ENCODE measurements at places on chromosomes 2 and 18.

DNA sequence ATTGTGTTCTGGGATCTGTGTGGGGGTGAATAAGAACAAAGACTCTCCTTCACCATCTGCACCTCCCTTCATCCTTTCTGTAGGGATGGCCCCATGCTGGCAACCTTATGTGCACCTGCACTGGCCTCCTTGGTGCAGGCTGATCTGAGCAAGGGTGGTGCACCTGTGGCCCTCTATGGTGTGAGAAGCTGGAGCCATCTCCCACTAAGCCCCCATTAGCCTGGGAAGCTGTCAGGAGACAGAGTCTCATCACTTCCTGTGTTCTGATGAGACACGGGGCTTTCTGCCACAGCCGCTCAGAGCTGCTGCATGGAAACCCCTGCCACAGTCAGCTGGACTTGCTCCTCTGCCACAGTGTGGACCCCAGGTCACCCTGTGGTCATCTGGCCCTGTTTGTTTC lies 565.3 kb upstream of the SALL3 start:
- no peak for DNase-seq

GRCh38 chr2:69180227-69180626 lies 167.2 kb downstream of the ANTXR1 start:
- no peak for DNase-seq

- DNase-seq = no peak
Observed at GRCh38 chr2:12402440-12403139, 314.1 kb upstream of the TRIB2 start.

DNA sequence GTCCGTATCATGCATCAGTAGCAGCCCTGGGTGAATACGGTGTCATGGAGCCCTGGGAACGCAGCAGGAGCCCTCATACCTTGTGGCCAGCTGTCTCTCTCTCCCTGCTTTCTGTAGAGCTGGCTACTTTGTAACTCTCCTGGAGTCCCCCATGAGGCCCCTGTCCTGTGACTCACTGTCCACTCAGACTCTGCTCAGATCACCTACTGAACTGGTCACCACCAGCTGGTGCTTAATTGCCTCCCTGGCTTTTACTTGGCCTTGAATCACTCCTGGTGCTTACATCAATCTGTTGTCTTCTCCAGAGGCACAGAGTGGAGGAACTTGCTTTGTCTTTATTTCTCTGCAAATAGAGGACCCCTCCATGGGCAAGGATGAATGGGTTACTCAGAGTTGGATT lies 172.7 kb downstream of the HRH4 start:
- DNase-seq = no peak

DNA sequence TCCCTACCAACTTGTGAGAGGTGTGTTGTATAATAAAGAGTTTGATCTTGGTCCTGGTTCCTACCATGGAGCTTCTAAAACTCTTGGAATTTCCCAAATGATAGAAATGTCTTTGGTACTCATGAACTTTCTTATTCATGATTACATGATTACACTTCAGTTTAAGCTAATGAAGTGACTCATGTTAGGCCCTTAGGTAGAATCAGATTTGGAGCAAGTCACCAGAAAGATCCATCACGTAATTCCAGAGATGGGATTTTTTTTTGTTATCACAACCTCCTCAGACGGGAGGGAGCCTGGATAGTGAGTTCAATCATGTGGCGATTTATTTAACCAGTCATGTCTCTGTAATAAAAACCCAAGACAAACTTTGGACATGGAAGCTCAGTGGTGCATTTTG lies 1287.6 kb upstream of the ZEB2 start:
- no peak for DNase-seq
